ENCODE measurements at places on chromosomes 2 and 18.

GRCh38 chr2:37080266-37080665, 3.9 kb downstream of the HEATR5B start:
- no peak for DNase-seq

DNA sequence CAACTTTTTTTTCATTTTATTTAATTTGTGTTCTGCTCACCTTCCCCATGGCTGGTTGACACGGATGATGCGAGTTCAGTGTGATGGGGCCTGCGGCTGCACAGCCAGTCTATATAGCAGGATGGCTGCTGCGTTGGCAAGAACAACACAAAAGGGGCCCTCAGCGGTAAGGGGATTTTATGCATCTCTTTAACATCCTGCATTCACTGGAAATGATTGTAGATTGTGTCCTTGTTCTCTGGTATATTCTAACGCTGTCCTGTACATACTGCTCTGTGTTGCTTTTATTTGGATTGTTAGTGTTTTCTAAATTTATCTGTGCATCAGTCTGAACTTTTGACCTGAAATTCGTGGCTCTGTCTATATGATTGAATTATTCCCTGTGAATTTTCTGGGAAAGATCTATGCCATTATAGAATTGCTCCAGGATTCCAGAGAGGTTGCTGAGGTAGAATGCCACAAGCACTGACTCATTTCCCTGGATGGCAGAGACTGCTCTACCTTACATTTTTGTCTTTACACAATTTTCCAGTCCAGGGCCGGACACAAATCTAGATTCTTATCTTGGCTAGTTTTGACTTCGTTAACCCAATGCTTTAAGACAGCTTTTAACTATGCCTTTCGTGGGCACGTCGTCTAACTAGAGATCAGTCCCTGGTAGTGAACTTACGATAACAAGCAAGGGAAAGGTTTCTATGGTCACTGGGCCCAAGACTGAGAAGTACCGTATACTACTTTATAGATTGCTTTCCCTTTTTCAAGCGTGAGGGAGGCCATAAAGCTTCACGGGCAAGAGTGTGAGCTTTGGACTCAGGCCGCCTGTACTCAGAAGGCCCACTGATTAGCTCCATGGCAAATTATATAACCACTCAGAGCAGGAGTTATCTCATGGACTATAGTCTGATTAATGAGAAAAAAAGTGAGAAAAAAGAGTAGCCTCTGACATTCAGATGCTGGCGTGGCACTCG, at the start of gene CRYGC:
TSS of gene CRYGC (minus strand) at position 85 of the 968 bp plus-strand sequence. CDS start at position 49, 36 bp downstream.
- no peak for DNase-seq

DNA sequence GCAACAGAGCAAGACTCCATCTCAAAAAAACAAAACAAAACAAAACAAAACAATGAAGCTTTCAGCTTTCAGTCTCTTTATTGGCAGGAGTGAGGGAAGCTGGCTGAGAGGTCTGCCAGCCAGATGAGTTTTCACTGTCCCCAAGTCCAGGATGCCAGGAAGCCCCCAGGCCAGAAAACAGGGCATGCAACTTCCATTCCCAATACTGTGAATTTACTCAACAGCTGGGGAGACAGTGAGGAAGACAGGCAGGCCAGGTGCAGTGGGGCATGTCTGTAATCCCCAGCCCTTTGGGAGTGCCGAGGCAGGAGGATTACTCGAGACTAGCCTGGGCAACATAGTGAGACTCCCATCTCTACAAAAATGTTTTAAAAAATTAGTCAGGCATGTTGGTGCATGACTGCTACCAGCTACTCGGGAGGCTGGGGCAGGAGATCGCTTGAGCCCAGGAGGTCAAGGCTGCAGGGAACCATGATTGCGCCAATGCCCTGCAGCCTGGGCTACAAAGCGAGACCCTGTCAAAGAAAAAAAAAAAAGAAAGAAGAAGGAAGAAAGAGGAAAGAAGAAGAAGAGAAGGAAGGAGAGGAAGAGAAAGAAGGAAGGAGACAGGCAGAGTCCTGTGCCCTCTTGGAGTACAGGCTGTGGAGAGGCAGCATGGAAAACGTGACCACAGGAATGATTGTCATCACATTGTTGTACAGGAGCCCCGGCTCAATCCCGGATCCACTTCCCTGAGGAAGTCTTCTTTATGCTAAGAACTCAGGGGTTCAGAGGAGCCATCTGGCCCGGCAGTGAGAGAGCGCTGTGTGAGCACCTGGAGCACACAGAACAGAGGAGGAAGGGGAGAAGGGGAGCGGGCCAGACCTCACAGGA, 29.2 kb upstream of the POMC start:
- no peak for DNase-seq

DNA sequence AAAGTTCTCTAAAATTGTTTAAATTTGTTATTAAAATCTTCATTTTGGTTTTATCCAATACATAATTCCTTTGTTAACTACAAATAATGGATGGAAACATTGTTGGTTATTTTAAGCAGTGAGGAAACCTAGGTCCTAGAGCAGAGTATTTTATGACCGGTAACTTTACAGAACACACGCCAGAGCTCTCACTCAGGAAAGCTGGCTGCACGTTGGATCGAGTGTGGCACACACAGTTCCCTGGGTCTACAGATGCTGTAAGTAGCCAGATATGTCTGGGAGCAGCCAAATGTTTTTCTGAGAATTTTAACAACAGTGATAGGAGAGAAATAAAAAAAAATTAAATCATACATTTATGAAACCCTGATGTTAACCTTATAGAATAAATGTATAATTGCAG, 264.4 kb downstream of the ZNF407 start:
- DNase-seq, result no peak

GRCh38 chr18:37611614-37612279, 46.1 kb upstream of the CELF4 start:
- DNase-seq, result no peak

GRCh38 chr18:63137999-63138435, 181.6 kb downstream of the BCL2 start:
- peak; percentile 53 for DNase-seq

DNA sequence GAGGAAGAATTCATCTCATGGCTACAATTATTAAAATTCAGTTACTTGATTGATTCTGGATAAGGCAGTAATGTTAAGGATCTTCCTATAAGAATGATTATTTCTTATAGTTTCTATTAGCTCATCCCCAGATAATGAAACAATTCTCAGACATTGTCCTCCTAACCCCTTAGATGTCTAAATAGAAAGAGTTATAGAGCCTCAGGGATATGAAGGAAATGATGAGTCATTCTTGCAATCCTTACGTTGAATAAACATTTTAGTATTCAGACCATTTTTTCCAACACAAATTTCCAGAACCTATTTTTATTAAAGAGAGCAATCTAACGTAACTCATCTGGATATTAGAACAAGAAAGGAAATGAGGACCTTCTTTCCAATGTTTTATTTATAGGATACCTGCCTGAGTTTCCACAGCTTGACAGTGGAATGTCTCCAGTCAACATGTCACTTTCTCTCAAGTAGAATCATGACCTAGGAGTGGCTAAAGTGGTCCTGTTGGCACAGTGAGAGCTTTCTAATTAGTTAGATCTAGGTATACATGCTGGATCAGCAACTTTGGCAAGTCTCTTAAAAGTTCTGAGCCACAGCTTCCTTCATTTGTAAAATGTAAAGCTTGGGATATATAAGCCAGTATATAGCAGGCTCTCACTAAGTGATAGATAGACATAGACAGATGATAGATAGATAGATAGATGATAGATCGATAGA, 88.0 kb upstream of the RAB27B start:
- no peak for DNase-seq

GRCh38 chr2:1476617-1477195, 63.4 kb downstream of the TPO start:
- DNase-seq, result no peak

DNA sequence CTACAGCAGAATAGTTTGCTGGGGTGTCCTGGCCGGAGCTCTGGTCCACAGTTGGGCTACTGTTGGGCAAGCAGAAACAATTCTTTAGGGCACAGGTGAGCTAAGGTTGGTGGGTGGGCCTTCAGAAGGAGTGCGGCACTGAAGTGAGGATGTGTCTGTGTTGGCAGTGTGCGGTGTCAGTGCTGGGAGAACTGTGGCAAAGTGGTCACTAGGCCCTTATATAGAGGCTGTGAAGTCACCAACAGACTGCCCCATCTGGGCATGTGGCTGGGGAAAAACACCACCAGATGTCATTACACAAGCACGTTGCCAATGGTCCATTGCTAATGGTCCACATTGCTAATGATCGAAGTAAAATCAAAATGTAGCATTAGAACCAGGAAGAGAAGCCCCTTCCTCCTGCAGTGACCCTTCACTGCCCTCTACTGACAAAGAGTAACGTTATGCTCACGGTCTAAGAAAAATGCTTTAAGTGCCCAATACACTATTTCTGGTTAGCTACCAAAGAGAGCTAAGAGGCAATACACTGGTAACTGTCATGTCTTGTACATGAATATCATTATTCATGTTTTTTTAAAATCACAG, 21.3 kb downstream of the SCN1A start:
- DNase-seq, result no peak

DNA sequence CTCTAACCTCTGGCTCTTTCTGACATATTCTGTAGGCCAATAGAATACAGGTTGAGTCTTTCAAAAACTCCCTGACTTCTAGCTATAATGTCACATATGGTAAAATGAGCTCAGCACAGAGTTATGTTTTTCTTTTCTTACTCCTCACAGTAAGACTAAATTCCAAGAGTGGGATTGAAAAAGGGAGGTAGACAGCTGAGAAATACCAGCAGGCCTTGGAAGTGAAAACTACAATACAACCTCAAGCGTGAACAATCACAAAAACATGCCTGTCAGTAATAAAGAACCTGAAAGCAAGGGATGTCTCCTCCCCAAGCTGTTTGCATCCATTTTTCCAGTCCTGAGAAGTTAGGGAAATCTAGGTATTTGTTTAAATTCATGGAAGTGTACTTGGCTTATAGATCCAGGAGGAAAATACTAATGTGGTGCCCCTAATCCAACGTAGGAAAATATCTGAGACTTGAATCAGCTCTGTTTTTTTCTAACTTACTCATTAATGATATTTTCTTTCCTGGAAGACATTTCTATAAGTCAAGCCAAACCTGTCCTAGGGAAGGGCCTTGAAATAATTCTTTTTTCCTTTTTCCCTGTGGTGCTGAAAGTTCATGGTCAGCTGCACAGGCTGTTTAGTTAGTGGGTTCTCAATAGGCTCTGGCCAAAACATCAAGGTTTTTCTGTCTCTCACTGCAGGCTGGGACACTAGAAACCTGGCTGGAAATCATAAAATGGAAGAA, 167.9 kb upstream of the SPATS2L start:
- no peak for DNase-seq

All from stimulated activated CD4-positive, alpha-beta T cell treated with anti-CD3 and anti-CD28 coated beads, Interleukin-1b, Interleukin-23, amount 100 ng/mL, for 48 hours (primary cell).